ENCODE measurements at places on chromosomes 7 and 10.

- no peak for DNase-seq
Observed at GRCh38 chr7:95527776-95528250, 42.1 kb downstream of the ASB4 start.

DNA sequence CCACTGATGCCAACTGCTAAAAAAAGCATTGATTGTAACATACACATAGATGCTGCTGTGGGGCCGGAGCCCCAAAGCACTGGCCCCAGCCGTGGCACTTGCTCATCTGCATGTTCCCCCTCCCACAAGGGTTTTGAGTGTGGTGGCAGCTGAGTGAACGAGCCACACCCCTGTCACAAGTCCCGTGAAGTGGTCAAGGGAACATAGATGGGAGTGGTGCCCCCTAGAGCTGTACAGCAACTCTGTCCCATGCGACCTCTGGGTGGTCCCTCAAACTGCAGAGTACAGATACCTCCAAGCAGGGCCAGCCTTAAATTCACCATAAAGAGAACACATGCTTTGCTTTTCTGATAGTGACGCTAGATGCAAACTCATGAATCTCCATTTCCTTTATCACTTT, 503.3 kb upstream of the NRP1 start:
- no peak for DNase-seq

GRCh38 chr10:21934307-21934706, 69.2 kb downstream of the DNAJC1 start:
- no peak for DNase-seq

GRCh38 chr7:2191016-2191415, 41.7 kb downstream of the MAD1L1 start:
- no peak for DNase-seq

DNA sequence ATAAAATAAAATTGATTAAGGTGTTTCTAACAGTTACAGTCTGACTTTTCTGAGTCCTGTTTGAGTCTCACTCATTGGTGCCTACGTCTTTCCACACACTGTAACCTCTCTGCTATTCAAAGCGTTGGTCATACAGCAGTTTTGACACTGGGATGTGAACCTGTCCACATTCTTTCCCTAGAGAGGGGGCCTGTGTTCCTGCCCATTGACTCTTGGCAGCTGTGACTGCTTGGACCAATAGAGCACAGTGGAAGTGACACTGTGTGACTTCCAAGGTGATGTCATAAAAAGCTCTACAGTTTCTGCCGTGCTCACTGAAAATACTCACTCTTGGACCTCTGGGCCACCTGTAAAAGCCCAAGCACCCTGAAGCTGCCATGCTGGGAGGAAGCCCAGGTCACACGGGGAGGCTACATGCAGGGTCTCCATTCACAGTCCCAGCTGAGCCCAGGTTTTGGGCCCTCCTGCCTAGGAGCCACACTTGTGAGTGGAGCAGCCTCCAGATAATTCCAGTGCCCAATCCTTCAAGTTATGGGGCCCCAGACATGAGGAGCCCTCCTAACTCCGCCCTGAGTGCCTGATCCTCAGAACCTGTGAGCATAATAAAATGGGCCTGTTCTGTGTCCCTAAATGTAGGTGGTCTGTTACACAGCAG, 704 bp upstream of the ANTXRL start:
- no peak for DNase-seq

All from GM18507 (cell line).